Stimulated activated CD4-positive, alpha-beta T cell treated with anti-CD3 and anti-CD28 coated beads, Interleukin-2, amount 100 ng/mL, for 4 hours (primary cell): ENCODE measurements at places on chromosomes 6 and 20.
A peak's percentile ranks its signal among the peaks of the same experiment; 100 is the strongest.

GRCh38 chr20:35000311-35000921, 44.7 kb downstream of the MYH7B start:
- no peak for DNase-seq

DNA sequence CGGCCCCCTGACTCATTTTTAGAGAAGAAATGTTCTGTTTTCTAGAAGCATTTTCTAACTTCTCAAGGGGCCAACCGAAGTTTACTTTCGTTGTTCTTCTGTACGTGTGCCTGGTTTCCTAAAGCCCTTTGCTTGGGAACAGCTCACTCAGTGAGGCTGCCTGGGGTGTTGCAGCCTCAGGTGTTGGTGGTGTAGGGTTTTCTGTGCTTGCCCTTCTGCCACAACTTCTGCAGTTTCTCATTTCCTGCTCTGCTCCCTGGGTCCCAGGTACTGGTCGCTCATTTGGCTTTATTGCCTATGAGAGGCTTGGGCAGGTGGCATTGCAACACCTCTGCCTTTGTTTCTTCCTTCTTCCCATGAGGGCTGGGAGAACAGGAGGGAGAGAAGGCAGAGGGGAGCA, 278.3 kb downstream of the SOX4 start:
- no peak for DNase-seq

DNA sequence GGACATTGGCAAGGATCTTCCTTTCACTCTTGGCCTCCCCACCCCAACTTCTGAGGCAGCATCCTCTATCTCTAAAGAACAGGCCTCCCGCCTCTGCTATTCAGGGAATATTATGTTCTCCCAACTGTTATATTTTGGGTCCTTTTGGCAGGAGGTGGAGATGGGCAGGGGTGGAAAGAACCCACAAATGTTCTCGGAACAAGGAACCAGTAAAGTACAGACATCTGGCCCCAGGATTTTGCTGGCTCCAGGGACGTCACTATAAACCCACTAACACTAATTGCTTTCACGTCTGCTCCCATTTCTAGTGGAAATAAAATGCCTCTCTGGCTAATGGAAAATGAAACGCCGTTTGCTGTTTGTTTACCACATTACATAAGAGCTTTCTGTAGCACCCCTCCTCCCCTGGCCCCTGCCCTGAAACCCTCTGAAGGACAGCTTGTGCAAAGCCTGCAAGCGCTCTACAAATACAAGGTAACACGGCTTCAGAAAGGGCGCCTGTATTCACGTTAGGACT, 77.7 kb upstream of the TBC1D7 start:
- DNase-seq, result no peak

- DNase-seq, result no peak
Observed at GRCh38 chr20:31474097-31474436, 860 bp downstream of the DEFB124 start.

GRCh38 chr6:14924126-14925024, 321.5 kb upstream of the JARID2 start:
- DNase-seq, result no peak

DNA sequence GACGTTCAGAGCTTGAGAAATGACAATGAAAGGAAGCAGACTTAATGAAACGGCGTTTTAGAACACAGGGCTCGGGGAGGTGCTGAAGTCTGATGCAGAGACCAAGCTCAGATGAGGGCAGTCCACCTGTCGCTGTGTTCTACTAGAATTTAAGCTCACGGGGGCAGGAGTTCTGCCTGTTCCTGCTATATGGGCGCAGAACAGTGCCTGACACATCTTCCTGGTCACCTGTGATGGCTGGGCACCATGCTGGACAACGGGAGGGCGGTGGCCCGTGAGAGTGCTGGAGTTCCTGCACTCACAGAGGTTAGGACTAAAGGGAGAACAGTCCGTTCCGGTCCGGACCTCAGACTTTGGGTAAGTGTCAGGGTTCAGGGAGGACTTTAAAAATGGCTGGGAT, 130.6 kb downstream of the ERMARD start:
- DNase-seq, result no peak

DNA sequence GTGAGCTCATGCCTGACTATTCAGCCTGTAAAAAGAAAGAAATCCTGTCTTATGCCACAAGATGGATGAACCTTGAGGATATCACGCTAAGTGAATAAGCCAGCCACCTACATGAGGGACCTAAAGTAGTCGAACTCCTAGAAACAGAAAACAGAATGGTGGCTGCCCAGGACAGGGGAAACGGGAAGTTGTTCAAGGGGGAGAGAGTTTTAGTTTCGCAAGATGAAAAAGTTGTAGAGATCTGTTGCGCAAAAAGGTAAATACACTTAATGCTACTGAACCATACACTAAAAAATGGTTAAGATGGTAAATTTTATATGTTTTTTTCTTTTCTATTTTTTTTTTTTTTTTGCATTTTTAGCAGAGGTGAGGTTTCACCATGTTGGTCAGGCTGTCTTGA, 74.1 kb upstream of the RALY start:
- no peak for DNase-seq

DNA sequence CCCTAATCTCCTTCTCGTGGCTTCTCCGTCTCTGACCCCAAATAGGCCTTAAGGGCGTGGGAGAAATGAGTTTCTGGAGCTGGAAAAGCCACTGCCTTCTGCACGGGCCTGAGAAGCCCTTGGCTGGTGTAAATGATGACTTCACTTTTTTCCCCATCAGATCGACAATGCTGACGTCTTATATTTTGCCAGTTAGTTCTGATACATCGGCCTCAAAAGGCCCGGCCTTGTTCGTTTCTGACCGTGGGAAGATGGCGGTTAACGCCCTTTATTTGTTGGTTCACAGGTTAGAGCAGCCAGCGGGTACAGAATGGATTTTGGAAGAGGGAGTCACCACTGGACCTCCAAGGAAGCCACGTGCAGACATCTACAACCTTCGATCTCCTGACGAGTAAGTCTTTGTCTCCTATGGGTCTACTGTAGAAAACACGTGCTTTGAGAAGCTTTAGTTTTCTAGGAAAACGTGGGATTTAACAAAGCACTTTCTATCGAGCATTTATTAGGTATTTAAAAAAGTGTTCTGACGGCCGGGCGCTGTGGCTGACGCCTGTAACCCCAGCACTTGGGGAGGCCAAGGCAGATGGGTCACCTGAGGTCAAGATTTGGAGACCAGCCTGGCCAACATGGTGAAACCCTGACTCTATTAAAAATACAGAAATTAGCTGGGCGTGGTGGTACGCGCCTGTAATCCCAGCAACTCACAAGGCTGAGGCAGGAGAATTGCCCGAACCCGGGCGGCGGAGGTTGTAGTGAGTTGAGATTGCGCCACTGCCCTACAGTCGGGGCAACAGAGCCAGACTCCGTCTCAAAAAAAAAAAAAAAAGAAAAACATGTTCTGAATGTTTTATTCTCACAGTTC, 1.2 kb upstream of the ZNFX1 start:
- DNase-seq, result no peak

- DNase-seq, result no peak
Observed at GRCh38 chr6:118659513-118660217, 8.3 kb upstream of the CEP85L start.

- peak; percentile 31 for DNase-seq
Observed at GRCh38 chr6:52517502-52518278, 59.2 kb downstream of the TRAM2 start.

GRCh38 chr6:89022798-89023197, 57.8 kb upstream of the PNRC1 start:
- DNase-seq, result no peak

DNA sequence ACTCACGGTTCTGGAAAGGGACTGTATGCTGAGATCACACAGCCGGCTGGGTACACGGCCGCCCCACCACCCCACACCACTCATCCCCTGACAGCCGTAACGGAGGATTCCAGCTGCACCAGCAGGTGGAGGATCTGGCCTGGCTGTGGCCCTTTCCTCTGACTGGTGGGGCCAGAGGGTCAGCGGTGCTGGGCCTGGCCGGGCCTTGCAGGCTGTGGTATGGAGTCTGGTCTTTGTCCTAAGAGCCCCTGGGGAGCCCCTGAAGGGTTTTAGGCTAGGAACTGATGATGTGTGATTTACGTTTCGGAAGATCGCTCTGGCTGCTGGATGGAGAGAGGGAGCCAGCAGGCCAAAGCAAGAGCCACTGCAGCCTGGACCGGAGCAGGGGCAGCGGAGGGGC, 26.6 kb downstream of the NOL4L start:
- DNase-seq, result no peak

DNA sequence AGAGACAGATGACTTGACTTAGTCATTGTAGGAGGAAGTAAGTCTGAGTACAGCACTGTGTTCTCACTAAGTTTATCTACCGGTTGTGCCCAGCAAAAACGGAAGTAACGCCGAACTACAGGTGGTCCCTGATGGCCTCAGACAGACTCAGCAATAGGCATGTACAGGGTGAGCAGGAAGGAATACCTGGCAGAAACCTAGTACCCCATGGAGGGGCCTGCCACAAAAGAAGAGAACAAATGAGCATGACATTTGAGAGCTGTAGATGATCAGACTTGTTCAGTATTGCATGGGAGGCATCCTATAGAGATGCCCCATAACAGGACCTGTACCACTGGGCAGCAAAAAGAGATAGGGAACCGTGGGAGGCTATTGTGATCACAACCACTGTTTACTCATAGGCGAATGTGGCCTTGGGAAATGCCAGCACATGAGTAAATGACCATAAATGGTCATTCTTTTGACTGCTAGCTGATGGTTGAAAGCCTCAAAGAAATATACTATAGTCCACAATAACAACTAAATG, 106.4 kb upstream of the TAB2 start:
- DNase-seq, result no peak

GRCh38 chr6:98358173-98358572, 476.2 kb upstream of the POU3F2 start:
- DNase-seq, result no peak

DNA sequence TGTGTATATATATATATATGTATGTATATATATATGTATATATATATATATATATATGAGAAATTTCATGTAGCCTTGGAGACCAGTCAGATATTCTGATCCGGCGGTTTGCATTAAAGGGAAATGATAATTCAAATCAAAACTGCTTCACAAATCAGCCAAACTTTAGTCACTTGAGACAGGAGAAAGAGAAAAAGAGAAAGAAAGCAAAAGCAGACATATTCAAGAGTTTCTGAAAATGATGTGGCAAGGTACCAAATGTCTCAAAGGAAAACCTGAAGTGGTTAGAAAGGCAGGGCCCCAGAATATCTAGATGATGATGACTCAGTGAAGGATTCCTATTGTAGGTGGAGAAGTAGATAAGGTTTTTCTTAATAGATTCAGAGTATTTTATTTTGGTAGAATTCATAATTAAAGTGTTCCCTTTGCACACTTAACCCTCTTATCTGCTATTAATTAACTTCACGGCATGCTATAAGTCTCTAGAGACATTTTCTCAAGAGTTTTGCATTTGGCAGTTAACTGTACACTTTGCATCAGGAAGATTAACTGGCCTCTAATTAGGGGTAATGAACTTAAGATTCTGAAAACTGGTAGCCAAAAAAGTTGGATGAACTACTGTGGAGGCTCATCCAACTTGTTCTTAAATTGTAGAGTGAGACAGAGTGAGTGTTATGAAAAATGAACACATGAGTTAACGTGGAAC, 50.1 kb upstream of the ASF1A start:
- no peak for DNase-seq

DNA sequence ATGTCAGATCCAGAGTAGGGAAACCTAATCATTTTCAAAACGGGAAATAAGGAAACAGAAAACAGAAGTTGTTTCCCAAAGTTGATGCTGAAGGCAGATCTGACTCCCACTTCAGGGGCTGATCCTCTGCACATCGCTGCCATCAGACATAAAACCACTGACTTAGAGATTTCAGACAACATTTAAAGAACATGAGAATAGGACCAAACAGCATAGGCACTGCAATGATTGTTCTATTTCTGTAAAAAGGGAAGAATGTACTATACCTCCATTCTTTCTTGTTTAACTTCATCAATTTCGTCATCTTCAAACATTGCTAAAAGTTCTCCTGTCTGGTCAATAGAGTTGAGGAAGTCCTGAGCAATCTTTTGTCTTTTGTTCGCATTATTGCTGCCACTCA, 324.7 kb upstream of the RUNX2 start:
- no peak for DNase-seq

- no peak for DNase-seq
Observed at GRCh38 chr6:132511831-132512220, 1.1 kb downstream of the STX7 start.

DNA sequence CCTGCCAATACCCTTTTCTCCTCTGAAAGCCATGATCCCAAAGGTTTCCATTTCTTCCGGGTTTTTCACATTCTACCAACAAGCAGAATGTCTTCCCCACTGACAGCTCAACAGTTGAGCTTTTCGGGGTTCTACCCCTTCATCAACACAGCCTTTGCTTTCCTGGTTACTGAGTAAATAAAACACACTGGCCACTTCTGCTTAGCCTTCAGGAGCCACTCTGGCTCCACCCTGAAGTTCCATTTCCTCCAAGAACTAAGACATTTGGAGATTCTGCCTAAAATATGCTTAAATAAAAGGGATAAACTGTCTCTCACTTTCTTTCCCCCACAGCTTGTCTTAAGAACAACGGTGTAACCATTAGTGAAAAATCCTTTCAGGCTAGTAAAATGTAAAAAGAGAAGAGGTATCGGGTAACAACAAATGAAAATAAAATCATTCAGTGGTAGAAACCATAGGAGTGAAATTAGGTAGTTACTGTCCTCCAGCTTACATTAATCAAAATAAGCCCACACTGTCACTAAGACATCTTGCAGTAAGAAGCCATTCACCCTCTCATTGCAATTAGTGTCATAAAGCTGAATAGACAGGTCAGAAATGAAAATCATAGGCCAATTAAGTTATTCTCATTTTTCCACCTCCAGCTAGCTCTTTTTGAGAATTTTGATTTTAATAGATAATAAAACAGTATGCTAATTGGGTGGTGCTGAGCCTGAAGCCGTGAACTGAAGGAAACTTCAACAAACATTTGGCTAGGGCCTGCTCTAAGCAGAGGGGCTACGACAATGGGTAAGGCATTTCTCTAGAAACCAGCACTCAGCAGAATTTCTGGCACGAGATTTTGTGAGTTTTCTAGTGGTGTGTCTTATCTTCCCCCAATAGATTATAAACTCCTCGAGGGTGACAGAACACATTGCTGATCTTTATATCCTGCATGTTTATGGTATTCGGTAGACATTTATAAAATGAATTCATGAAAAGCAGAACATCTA, 194.2 kb downstream of the KHDC1L start:
- no peak for DNase-seq

DNA sequence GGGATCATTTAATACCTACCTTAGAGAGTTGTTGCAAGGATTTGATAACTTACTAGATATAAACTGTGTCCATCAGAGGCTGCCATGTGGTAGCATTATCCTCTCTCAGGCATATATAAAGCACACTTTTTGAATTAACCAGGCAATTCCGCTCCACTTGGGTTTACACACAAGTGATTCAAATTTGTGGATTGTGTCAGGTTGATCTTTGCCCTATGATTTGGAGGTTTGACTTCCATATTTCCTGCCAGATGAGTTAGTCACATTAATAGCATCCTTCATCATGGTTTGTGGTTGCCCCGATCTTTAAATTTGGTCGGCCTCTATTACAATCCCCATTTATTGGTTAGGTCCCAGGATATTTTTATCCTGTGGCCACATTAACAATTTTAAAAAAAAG, 44.8 kb upstream of the CTAGE9 start:
- no peak for DNase-seq
